NB4 (cell line): ENCODE measurements at places on chromosomes 6 and 20.

- DNase-seq, result peak; percentile 39
These were observed 96.9 kb upstream of the PTPRK start for GRCh38 chr6:128617285-128617684.

- peak; percentile 53 for DNase-seq
These were observed 7.8 kb downstream of the KCNG1 start for GRCh38 chr20:51014797-51015722.

- DNase-seq, result no peak
These were observed 45.7 kb upstream of the TGM2 start for GRCh38 chr20:38210741-38211140.

GRCh38 chr20:21437816-21438215 lies 40.5 kb upstream of the NKX2-4 start:
- DNase-seq, result no peak

GRCh38 chr6:122994256-122994655 lies 1.8 kb upstream of the CLVS2 start:
- no peak for DNase-seq

DNA sequence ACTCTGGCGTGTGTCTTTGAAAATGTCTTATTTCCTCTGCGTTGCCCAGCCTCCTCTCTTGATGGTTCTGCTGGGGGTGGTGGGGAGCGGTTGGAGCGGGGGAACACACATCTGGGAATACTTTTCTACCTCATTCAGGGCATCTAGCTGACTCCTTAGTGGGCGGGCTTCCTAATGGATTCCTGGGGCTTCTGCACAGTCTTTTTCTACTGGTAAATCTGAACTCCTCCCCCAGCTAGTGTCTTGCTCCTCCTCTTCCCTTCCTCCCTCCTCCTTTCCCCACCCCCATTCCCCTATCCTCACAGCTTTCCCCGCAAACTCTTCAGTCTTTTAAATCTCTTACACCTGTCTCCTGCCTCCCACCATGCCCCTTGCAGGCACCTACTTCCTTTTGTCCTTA lies 74.4 kb downstream of the PRL start:
- DNase-seq, result no peak
